Articular chondrocyte of knee joint (primary cell): ENCODE measurements at places on chromosomes 16 and 17. TPM values are rescaled to one million over a fixed set of nuclear protein-coding genes. Genes with fewer than 3 reads are reported as not detected.

Gene TMEM107
- total RNA-seq = 13.5 and 31.2 TPM in 2 replicates

Gene RAP1GAP2
- 5.6 and 12.9 TPM in 2 replicates for total RNA-seq

Gene OTOP3
- not detected in 2 replicates for total RNA-seq

Gene MPP3
- 8.2 and 8.6 TPM in 2 replicates for total RNA-seq

Gene DNAH3
- total RNA-seq = under 0.01 TPM in 2 replicates

Gene CDYL2
- 6.9 and 9.1 TPM in 2 replicates for total RNA-seq

Gene CNTNAP1
- 12.4 and 14.2 TPM in 2 replicates for total RNA-seq

Gene MIF4GD
- 6.2 and 8.0 TPM in 2 replicates for total RNA-seq

Gene HOXB4
- total RNA-seq = under 0.01 TPM in 1 of 2 replicates, not detected in the other

Gene GDPD3
- total RNA-seq = 0.54 and 1.4 TPM in 2 replicates

Gene NLRC5
- 20.6 and 25.3 TPM in 2 replicates for total RNA-seq

Gene ESRP2
- total RNA-seq = 0.11 and 0.13 TPM in 2 replicates

Gene SPNS3
- not detected in 2 replicates for total RNA-seq

Gene ITGAX
- under 0.01 and 0.52 TPM in 2 replicates for total RNA-seq

Gene C17orf107
- 2.3 and 2.5 TPM in 2 replicates for total RNA-seq

Gene INCA1
- 0.22 and 0.39 TPM in 2 replicates for total RNA-seq

Gene ZFP3
- total RNA-seq = 3.6 and 3.9 TPM in 2 replicates

Gene CDH3
- 0.13 and 0.22 TPM in 2 replicates for total RNA-seq

Gene GSDMA
- total RNA-seq = 0.22 and 0.39 TPM in 2 replicates

Gene TP53TG3
- not detected in 2 replicates for total RNA-seq

Gene CTRB1
- total RNA-seq = not detected in 2 replicates

Gene COL1A1
- total RNA-seq = 1,350 and 1,566 TPM in 2 replicates

Gene PRR35
- total RNA-seq = 0.11 TPM in 1 of 2 replicates, not detected in the other

Gene CMTM1
- 1.6 and 2.1 TPM in 2 replicates for total RNA-seq

Gene RAB40C
- total RNA-seq = 9.5 and 9.8 TPM in 2 replicates

Gene SLC16A13
- 0.22 and 0.52 TPM in 2 replicates for total RNA-seq
